ENCODE measurements at places on chromosomes 16 and 17.

GRCh38 chr16:69108064-69108904, 2.8 kb downstream of the HAS3 start:
- DNase-seq, result no peak

DNA sequence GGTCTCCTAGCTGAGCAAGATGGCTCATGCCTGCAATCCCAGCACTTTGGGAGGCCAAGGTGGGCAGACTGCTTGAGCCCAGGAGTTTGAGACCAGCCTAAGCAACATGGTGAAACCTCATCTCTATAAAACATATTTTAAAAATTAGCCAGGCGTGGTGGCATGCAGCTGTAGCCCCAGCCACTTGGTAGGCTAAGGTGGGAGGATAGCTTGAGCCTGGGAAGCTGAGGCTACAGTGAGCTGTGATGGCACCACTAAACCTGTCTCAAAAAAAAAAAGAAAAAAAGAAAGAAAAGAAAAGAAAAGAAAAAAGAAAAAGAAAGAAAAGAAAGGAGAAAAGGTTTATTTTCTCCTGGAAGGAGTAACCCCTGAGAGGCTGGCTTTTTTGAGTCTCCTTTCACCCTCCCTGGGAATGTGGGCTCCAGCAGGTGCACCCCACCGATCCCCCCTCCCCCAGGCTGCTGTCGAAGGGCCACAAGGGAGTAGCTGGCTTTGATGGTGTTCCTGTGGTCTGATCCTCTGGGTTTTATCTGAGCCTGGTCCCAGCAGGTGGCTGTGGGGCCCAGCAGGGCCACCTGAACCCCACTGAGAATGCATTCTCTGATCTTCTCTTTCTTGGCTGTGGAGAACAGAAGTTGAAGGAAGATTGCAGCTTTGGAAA, 29.9 kb upstream of the TNRC6C start:
- no peak for DNase-seq

- no peak for DNase-seq
These were observed 42.8 kb downstream of the CDK5R1 start for GRCh38 chr17:32529604-32530003.

DNA sequence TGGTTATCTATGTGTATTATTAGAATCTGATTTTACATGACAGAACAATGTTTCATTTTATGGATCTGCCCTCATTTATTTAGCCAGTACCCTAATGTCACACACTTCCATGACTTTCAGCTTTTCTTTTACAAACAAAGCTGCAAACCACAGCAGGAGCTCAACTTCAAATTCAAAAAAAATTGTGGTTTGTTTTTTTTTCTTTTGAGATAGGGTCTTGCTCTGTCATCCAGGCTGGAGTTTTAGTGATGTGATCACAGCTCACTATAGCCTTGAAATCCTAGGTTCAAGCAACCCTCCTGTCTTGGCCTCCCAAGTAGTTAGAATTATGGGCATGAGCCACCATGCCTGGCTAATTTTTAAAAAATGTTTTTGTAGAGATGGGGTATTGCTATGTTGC, 8.2 kb upstream of the MPRIP start:
- DNase-seq, result no peak

DNA sequence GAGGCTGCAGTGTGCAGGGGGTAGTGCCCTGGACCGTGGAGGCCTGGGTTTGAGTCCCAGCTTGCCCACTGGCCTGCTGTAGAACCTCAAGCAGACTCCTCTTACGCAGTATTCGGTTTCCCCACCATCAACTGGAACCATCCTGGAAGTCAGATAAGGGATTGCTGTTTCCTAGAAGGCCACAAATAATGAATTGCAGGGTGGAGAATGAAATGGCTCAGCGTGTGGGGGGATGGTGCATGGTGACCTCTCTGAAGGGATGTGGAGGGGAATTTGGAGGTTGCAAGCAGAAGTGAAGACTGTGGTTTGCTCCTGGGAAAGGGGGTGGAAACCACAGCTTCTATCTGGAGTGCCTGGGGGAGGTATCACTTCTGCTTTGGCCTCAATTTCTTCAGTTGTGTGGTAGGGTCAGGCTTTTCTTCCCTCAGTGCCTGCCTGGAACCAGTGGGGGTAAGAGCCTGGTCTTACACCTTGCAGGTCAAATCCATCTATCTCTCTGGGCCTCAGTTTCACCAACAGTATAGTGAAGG, 1.7 kb downstream of the ADGRG5 start:
- no peak for DNase-seq

- DNase-seq, result no peak
These were observed 3.6 kb upstream of the CBX4 start for GRCh38 chr17:79842656-79843473.
